ENCODE measurements at places on chromosomes 2 and 18.

- no peak for DNase-seq
Observed at GRCh38 chr18:62944454-62944853, 229.1 kb downstream of the PHLPP1 start.

DNA sequence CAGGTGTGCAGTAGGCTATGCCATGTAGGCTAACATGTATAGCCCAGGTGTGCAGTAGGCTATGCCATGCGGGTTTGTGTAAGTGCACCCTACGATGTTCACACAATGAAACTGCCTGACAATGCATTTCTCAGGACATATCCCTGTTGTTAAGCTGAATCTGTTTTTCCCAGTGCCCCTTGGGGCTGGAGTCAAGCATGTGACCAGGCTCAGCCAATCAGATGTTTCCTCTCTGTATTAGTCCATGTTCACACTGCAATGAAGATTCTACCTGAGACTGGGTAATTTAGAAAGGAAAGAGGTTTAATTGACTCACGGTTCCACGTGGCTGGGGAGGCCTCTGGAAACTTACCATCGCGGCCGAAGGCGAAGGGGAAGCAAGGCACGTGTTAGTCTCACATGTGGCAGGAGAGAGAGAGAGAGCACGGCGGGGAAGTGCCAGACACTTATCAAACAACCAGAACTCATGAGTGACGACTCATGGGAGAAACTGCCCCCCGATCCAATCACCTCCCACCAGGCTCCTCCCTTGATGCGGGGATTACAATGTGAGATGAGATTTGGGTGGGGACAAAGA, 24.2 kb downstream of the ITM2C start:
- DNase-seq: no peak

DNA sequence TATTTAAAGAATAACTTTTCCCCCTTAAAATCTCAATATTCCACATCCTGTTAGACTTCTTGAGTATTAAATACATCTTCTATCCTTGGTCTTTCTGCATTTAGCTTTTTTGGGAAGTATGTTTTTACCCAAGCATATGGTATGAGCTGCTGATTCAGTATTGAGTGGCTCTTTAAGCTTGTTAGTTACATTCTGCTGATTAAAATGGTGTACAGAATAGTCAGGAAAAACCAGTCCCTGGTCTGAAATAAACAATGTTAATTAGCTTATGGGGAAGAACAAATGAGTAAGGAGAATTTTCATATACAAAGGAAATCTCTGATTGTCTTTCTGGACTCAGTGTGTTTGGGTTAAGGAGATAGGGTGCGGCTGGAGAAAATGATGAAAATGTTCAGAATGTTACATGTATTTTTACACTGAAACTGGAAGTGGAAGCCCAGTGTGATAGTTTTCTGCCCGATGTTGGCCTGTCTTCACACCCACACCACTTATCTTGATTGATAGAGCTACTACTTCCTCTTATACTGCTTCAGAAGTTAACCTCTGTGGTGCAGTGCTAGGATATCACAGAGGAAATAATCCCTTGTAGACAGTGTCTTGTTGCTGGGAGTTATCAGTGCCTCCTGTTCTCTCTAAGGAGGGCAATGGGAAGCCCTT, 84.0 kb downstream of the MSH2 start:
- no peak for DNase-seq

GRCh38 chr2:1670636-1671035, 73.7 kb downstream of the PXDN start:
- DNase-seq: no peak

- DNase-seq: no peak
Observed at GRCh38 chr18:76252880-76253279, 242.2 kb downstream of the ZNF516 start.

- no peak for DNase-seq
Observed at GRCh38 chr18:32183503-32183902, 6.3 kb upstream of the MEP1B start.

- DNase-seq: no peak
Observed at GRCh38 chr2:121036226-121036692, 248.7 kb downstream of the TFCP2L1 start.

DNA sequence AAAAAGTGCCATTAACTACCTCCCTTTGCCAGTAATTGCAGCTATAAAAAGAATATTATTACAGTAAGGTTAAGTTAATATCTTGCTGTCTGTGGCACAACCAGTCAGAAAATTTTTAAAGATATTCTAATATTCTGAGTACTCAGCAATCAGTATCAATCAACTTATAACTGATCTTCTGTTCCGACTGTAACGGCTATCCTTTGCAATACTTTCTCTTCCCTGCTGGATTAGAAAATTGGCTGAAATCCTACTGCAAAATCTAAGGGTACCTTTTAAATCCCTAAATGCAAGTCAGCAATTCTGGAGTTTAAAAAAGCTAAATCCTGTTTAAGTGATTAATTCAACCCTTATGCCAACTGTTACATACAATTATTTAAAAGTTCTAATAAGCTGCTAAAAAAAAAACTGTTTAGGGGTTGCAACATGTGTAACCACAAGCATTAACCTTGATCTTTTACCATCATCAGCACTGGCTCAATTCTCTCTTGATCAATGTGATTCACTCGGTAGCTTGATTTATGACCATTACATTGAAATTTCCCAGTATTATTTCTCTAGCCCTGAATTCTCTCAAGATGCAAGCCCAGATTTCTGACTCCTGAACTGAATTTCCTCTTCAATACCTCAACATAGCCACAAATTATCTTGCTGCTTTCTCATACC, 20.5 kb downstream of the GAREM1 start:
- DNase-seq: no peak

DNA sequence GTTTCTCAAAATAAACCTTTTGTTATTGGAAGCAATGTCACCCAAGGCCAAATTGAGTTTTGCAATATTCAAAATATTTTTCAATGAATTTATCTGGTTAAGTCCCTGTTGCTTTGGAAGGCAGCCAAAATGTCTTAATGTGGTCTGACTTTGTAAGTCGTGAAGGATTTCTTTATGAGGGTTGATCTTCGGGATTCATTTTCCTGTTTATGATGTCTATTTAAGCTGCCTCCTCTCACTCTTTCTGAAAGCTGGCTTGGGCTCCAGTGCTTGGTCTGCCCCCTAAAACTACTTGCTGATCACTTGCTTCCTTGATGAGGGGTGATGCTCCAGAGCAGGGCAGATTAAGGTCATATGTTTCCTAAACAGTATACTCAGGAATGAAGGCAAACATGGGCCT, 141.1 kb downstream of the ANTXR1 start:
- peak; percentile 39 for DNase-seq

- DNase-seq: no peak
Observed at GRCh38 chr2:241560883-241561474, 2.4 kb downstream of the BOK start.

DNA sequence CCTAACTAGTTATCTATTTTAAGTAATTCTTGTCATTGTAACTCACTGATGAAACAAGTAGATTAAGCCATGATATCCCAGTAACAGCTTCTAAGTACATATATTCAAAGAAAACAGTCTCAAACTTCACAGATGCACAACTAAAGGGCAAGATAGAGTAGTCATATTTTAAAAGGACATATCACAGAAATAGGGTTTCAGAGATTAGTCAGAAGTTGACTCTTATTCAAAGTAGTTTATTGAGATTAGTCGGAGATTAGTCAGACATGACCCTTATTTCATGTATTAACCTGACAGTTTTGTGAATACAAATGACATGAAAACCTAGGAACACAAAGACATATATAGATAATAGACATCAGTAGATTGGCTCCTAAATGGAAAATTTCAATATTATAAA, 15.9 kb upstream of the CHAC2 start:
- no peak for DNase-seq

- no peak for DNase-seq
Observed at GRCh38 chr18:9428301-9428706, 47.0 kb upstream of the RALBP1 start.

All from NCI-H1048 (cell line).